ENCODE measurements at places on chromosomes 16 and 17.

- H3K36me3 ChIP-seq = no peaks in the 10 kb centered on the region
- DNase-seq = no peak
- no peaks in the 10 kb centered on the region for H3K4me1 ChIP-seq
- no peak overlapping the region for H3K4me3 ChIP-seq
- H3K27me3 ChIP-seq = peaks cover 8% of the 10 kb centered on the region
- H3K27ac ChIP-seq = no peak overlapping the region
Measured at GRCh38 chr16:20415541-20415940, 6.2 kb downstream of the ACSM5 start.

- peaks cover 6% of the 10 kb centered on the region for H3K36me3 ChIP-seq
- DNase-seq = no peak
- H3K27ac ChIP-seq = no peak overlapping the region
- H3K4me1 ChIP-seq = peaks cover 31% of the 10 kb centered on the region
Measured at GRCh38 chr17:79833744-79834564, 5.3 kb downstream of the CBX4 start.

GRCh38 chr16:30395155-30395991 lies at the start of gene ZNF48:
Gene ZNF48, plus strand, starts transcription at chr16:30395420. Its CDS starts 375 bp downstream, at chr16:30395795.
- H3K4me3 ChIP-seq = peak within 1 kb of the TSS; percentile 91
- peaks cover 9% of the 10 kb centered on the region for H3K36me3 ChIP-seq
- H3K27ac ChIP-seq = peak within 1 kb of the TSS; percentile 98
- peak; percentile 68 for DNase-seq

- H3K4me3 ChIP-seq = no peak overlapping the region
- no peaks in the 10 kb centered on the region for H3K27me3 ChIP-seq
- DNase-seq = no peak
- no peaks in the 10 kb centered on the region for H3K36me3 ChIP-seq
- no peak overlapping the region for H3K27ac ChIP-seq
- peaks cover 18% of the 10 kb centered on the region for H3K4me1 ChIP-seq
Measured at GRCh38 chr16:81995651-81996050, 15.6 kb downstream of the SDR42E1 start.

DNA sequence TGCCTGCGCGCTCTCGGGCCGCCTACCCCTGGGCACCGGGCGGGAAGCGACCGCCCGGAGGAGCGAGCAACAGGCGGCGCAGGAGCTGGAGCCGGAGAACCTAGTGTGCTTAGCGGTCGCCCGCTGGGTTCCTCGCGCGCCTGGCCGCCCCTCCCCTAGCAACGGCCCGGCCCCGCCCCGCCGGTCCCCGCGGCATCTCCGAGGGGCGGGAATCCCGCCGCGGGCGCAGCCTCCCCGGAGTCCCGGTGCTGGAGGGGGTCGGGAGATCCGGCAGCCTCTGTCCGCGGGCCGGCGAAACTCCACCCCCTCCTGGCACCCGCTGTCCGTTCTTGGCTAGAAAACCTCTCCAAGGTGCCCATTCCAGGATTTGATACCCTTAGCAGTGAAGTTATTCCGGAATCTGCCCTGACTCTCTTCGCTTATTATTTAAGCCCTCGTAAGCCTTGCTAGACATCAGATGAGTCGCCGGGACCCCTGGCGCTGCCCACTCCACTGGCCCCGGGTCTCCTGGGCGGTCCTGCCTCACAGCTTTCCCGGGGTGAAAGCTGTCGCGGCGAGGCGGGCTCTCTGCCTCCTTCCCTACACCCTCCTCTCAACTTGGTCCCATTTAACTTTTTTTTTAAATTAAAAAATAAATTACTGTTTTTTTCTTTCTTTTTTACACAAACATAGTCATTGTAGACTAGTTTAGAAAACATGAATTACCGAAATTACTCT lies at the start of gene RPRML:
RPRML (minus strand) TSS at position 107 of the 717 bp plus-strand sequence. CDS start 246 bp downstream, outside the sequence.
- peaks cover 74% of the 10 kb centered on the region for H3K27me3 ChIP-seq
- DNase-seq = peak; percentile 24
- H3K4me1 ChIP-seq = peaks cover 7% of the 10 kb centered on the region

DNA sequence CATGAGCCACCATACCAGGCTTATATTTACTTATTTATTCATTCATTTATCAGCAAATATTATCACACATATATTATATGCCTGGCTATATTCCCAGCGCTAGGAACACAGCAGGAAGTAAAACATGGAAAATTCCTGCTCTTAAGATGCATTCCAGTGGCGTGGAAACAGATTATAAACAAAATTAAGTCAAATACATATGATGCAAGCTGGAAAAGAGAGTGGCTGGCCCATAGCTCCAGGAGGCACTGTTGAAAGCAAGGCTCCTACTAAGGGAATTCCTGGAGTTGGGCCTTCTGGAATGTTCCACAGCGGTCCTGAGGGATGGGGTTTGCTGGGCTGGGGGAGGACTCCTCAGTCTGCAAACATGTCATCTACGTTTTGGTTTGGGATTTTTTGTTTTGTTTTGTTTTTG lies 18.4 kb downstream of the ADCY9 start:
- no peaks in the 10 kb centered on the region for H3K27me3 ChIP-seq
- peaks cover 9% of the 10 kb centered on the region for H3K4me1 ChIP-seq
- DNase-seq = no peak
- no peak overlapping the region for H3K27ac ChIP-seq

GRCh38 chr16:87206646-87207451 lies 110.3 kb downstream of the C16orf95 start:
- H3K4me1 ChIP-seq = peaks cover 5% of the 10 kb centered on the region
- no peak overlapping the region for H3K4me3 ChIP-seq
- no peak overlapping the region for H3K27ac ChIP-seq
- H3K36me3 ChIP-seq = no peaks in the 10 kb centered on the region

GRCh38 chr17:73340093-73340596 lies 28.3 kb upstream of the CDC42EP4 start:
- no peak for DNase-seq
- peaks cover 26% of the 10 kb centered on the region for H3K4me1 ChIP-seq
- H3K36me3 ChIP-seq = no peaks in the 10 kb centered on the region
- peak overlapping the region; percentile 74 for H3K27ac ChIP-seq
- H3K4me3 ChIP-seq = no peak overlapping the region
- peaks cover 4% of the 10 kb centered on the region for H3K27me3 ChIP-seq

- H3K4me3 ChIP-seq = no peak overlapping the region
- DNase-seq = no peak
- no peaks in the 10 kb centered on the region for H3K27me3 ChIP-seq
Measured at GRCh38 chr16:2774161-2774891, 2.8 kb downstream of the ELOB start.

GRCh38 chr16:47722046-47722445 lies 260.9 kb downstream of the PHKB start:
- no peak overlapping the region for H3K27ac ChIP-seq
- DNase-seq = no peak
- no peaks in the 10 kb centered on the region for H3K36me3 ChIP-seq
- H3K27me3 ChIP-seq = no peaks in the 10 kb centered on the region
- peaks cover 4% of the 10 kb centered on the region for H3K4me1 ChIP-seq
- H3K4me3 ChIP-seq = no peak overlapping the region

- no peak for DNase-seq
- no peak overlapping the region for H3K4me3 ChIP-seq
- no peaks in the 10 kb centered on the region for H3K27me3 ChIP-seq
- peaks cover 3% of the 10 kb centered on the region for H3K36me3 ChIP-seq
- H3K4me1 ChIP-seq = peaks cover 35% of the 10 kb centered on the region
Measured at GRCh38 chr16:89426736-89427530, 63.4 kb downstream of the ANKRD11 start.

GRCh38 chr16:53378138-53378537 lies 56.1 kb upstream of the RBL2 start:
- H3K4me3 ChIP-seq = no peak overlapping the region
- H3K36me3 ChIP-seq = no peaks in the 10 kb centered on the region
- H3K27me3 ChIP-seq = no peaks in the 10 kb centered on the region
- no peaks in the 10 kb centered on the region for H3K4me1 ChIP-seq
- H3K27ac ChIP-seq = peak overlapping the region; percentile 6

All from progenitor cell of endocrine pancreas (in vitro differentiated cells).